ENCODE measurements at places on chromosomes 5 and 9.

GRCh38 chr5:143434261-143435209, 31.0 kb upstream of the NR3C1 start:
- no peak for DNase-seq

- DNase-seq: no peak
These were observed 12.7 kb upstream of the CCL27 start for GRCh38 chr9:34675048-34675714.

DNA sequence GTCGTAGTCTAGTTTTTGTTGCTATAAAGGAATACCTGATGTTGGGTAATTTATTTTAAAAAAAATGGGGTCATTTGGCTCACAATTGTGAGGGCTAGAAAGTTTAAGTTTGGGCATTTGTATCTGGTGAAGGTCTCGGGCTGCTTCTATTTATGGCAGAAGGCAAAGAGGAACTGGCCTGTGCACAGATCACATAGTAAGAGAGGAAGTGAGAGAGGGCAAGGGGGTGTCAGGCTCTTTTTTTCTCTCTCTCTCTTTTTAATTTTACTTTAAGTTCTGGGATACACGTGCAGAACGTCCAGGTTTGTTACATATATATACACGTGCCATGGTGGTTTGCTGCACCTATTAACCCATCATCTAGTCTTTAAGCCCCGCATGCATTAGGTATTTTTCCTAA, 453.3 kb downstream of the DIRAS2 start:
- DNase-seq: peak; percentile 59

- no peak for DNase-seq
These were observed 328.6 kb downstream of the ENC1 start for GRCh38 chr5:74311961-74312360.

GRCh38 chr9:135924628-135925338, 17.4 kb upstream of the CAMSAP1 start:
- DNase-seq: no peak

GRCh38 chr5:3511519-3511918, 84.1 kb upstream of the IRX1 start:
- DNase-seq: no peak

DNA sequence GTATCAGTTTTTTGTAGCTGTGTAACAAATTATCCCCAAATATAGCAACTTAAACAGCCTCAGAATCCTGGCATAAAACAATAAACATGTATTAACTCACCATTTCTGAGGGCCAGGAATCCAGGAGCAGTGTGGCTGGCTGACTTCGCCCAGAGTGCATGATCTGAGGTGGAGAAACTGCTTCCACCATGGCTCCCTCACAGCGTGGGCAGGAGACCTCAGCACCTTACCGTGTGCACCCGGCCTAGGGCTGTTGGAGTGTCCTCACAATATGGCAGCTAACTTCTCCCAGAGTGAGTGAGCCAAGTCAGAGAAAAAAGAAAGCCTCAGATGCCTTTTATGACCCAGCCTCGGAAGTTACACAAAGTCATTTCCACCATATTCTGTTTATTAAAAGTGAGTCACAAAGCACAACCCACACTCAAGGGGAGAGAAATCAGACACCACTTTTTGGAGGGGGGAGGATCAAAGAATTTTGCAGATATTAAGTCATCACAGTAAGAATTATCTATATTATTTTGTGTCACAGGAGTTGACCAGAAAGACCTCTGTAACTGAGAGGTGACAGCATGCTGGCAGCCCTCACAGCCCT, 59.6 kb downstream of the TSTD2 start:
- DNase-seq: no peak

DNA sequence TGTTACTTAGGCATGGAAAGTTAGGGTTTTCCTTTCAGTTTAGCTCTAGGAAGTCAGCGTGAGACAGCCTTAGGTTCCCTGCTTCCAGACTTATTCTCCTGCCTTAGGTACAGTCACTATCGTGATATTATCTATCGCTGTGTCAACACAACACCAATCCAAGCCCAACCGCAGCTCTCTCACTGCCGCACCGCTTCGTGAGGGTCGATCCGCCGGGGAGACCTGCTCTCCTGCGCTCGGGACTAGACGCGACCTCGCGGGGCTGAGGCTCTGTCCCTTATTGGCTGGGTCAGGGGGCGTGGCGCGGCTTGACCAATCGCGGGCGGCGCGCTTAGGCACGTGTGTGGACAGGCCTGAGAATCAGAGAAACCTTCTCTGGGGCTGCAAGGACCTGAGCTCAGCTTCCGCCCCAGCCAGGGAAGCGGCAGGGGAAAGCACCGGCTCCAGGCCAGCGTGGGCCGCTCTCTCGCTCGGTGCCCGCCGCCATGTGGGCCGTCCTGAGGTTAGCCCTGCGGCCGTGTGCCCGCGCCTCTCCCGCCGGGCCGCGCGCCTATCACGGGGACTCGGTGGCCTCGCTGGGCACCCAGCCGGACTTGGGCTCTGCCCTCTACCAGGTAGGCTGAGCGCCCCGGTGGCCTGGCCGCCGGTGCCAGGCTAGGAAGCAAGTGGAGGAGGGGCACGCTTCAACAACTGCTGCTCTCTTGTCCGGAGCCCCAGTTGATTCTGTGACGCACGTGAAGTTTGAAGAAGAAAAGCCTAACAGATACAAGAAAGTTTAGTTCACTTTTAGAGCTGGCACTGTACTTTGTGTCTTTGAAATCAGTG, at the start of gene MCCC2:
MCCC2 (plus strand) TSS at position 400 of the 825 bp plus-strand sequence; CDS start at position 486, 86 bp downstream.
- DNase-seq: peak; percentile 94

- no peak for DNase-seq
These were observed 28.8 kb downstream of the CNTFR start for GRCh38 chr9:34560599-34561214.

DNA sequence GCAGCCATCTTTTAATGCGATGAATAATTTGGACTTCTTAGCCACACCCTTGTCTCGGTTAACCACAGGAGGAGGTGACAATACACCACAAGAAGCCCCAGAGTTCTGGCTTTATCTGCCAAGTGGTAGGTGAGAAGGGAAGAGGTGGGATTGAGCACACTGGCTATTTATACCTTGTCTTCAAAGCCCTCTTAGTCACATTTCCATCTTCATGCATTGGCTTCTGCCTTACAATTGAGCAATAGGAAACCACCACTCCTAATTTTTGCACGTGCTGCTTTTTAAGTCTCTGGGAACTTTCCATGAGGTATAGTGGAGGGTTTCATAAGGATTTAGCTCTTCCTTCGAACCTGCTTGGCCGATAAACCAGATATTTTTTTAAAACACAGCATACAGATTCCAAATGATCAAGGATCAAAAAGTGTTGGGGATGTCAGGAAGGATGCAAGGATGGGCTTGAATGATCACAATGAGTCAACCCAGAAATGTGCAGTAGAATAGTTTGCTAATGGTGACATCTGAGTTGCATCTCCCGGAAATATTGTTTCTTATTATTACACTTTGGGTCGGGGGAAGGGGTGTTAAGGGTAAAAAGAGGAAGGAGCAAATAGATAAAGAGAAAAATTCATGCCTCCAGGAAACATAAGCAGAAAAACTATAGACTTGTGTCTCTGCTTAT, 25.5 kb downstream of the PLAC8L1 start:
- no peak for DNase-seq

GRCh38 chr9:124254261-124254682, 3.5 kb upstream of the NEK6 start:
- peak; percentile 94 for DNase-seq

DNA sequence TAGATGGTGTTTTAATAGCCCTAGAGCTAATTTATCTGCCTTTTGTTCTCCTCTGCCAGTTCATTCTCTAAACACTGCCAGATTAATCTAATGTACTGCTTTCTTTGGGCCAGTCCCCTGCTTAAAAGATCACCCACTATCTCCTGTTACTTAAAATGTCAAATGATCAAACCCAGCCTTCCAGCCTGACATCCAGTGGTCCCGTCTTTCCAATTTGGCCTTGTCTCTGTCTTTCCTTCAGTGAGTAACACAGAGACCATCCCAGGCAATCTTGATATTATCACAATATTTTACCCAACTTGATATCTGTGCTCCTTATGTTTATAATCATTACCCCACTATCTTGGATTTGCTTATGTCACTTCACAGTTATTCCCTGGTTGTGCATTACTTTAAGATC, 12.0 kb downstream of the PRR16 start:
- no peak for DNase-seq

- no peak for DNase-seq
These were observed 798.8 kb downstream of the CDH9 start for GRCh38 chr5:26239588-26239987.

- no peak for DNase-seq
These were observed 14.9 kb downstream of the MEGF10 start for GRCh38 chr5:127305493-127305892.

DNA sequence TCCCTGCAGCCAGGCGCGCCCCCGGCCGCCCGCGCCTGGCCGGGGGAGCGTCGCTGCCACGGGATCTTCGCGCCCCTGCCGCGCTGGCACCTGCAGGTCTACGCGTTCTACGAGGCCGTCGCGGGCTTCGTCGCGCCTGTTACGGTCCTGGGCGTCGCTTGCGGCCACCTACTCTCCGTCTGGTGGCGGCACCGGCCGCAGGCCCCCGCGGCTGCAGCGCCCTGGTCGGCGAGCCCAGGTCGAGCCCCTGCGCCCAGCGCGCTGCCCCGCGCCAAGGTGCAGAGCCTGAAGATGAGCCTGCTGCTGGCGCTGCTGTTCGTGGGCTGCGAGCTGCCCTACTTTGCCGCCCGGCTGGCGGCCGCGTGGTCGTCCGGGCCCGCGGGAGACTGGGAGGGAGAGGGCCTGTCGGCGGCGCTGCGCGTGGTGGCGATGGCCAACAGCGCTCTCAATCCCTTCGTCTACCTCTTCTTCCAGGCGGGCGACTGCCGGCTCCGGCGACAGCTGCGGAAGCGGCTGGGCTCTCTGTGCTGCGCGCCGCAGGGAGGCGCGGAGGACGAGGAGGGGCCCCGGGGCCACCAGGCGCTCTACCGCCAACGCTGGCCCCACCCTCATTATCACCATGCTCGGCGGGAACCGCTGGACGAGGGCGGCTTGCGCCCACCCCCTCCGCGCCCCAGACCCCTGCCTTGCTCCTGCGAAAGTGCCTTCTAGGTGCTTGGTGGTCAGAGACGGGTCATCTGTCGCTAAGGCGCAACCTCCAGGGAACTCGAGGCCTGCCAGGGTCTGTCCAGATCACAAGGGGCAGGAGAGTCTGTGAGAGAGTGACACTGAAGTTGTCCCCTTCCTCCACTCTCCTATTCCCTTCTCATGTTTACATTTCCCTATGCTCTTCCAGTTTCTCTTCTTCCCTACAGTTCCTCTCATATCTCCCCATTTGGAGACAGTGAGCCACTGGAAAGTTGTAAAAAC, 1.3 kb downstream of the GPR150 start:
- no peak for DNase-seq

GRCh38 chr5:58266402-58266801, 193.5 kb downstream of the PLK2 start:
- DNase-seq: no peak

DNA sequence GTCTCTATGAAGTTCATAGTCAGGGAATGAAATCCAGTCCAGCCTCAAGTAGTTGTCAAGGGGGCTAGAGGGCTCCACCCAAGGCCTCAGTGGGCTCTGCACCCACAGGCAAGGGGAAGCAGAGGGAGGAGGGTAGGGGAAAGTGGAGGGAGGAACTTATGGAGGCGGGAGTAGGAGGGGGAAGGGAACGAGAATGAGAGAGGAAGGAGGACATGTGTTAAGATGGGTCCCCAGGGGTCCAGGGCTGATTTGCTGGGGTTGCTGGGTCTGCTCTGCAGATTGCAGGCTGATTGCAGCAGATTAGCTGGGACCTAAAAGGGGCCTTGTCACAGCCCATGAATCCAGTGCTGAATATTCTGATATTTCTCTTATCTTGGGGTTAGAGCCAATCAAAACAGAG, 166.9 kb upstream of the IL12B start:
- DNase-seq: no peak

GRCh38 chr9:115115924-115116323, 2.0 kb downstream of the TNC start:
- no peak for DNase-seq

GRCh38 chr9:77933019-77933418, 98.6 kb downstream of the GNAQ start:
- DNase-seq: no peak

DNA sequence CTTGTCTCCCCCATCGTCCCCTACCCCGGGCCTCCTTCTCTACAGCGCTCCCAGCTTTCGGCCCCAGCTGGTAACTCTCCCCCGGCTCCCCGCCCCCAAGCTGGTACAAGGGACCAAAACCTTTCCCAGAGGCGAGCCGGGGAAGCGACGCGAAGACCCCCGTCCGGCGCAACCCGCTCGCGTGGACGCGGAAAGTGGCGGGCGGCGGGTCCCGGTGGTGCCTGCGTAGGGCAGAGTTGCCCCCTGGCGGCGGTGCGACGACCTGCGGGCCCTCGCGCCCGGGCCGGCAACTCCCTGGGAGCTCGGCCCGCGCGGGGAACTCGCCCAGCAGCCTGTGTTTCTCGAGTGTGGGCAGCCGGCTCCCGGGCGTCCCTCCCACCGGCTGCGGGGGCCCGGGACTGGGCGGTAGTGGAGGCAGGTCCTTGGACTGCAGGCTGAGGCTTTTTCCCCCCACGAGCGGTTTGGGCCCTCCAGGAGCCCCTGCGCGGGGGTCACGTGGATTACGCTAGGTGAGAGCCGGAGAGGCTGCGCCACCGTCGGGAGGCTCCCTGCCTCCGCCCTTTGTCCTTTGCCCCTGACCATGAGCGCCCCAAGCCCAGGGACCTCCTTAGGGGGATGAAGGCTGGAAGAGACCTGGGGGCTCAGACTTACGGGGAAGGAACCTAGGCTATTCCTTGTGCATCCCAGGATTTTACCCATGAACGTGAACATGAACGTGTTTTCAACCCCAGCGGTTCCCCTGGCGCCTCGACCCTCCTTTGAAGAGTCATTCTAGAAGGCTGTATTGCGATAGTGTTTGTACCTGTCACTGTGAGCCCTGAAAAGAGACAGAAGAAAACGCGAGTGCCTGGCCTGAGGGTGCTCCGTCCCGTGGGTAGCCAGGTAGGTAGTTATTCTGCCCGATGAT, 2.9 kb upstream of the FOXD1 start:
- DNase-seq: no peak

GRCh38 chr5:102216678-102217077, 79.4 kb downstream of the SLCO4C1 start:
- no peak for DNase-seq

GRCh38 chr9:37859043-37859442, 44.9 kb downstream of the SLC25A51 start:
- no peak for DNase-seq

GRCh38 chr9:93329629-93330280, 121.7 kb upstream of the FAM120A start:
- DNase-seq: no peak

GRCh38 chr5:167945542-167946384, 345.7 kb upstream of the WWC1 start:
- DNase-seq: no peak

Data from GM12864 (cell line).